ENCODE measurements at places on chromosomes 2 and 18.

- H3K36me3 ChIP-seq = no peaks in the 10 kb centered on the region
- no peaks in the 10 kb centered on the region for H3K27me3 ChIP-seq
- no peak overlapping the region for H3K4me3 ChIP-seq
- H3K4me1 ChIP-seq = no peaks in the 10 kb centered on the region
These were observed 456.7 kb upstream of the HS6ST1 start for GRCh38 chr2:128775217-128775913.

DNA sequence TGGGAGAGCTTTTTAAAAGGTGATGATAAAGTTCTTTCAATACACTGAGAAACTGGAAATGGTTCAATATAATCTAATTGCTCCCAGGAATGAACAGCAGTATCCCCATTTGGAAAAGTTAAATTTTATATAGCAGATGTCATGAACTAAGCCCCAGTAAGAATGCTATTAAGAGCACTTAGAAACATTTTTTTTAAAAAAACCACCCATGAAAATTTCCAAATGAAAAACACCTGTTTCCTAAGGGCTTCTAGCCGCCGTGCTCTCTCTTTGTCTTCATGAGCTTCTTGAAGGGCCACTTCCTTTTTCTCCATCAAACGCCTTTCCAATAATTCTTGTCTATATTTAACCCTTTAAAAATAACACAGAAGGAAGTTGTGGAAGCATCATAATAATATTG lies 77.0 kb downstream of the UPP2 start:
- no peaks in the 10 kb centered on the region for H3K4me1 ChIP-seq
- no peak for DNase-seq
- no peak overlapping the region for H3K4me3 ChIP-seq
- H3K27ac ChIP-seq = no peak overlapping the region
- no peaks in the 10 kb centered on the region for H3K36me3 ChIP-seq

GRCh38 chr2:181037922-181038321 lies 57.5 kb downstream of the UBE2E3 start:
- H3K4me1 ChIP-seq = peaks cover 33% of the 10 kb centered on the region
- peak overlapping the region; percentile 6 for H3K4me3 ChIP-seq
- peak overlapping the region; percentile 76 for H3K27ac ChIP-seq
- peaks cover 1% of the 10 kb centered on the region for H3K36me3 ChIP-seq
- DNase-seq = no peak
- no peaks in the 10 kb centered on the region for H3K27me3 ChIP-seq

- no peaks in the 10 kb centered on the region for H3K4me1 ChIP-seq
- H3K36me3 ChIP-seq = no peaks in the 10 kb centered on the region
- H3K27ac ChIP-seq = no peak overlapping the region
- H3K27me3 ChIP-seq = peaks cover 23% of the 10 kb centered on the region
- no peak overlapping the region for H3K4me3 ChIP-seq
- DNase-seq = no peak
These were observed 36.5 kb downstream of the EFR3B start for GRCh38 chr2:25078170-25079049.

GRCh38 chr18:70249118-70249517 lies 39.7 kb upstream of the SOCS6 start:
- H3K27me3 ChIP-seq = peaks cover 11% of the 10 kb centered on the region
- no peaks in the 10 kb centered on the region for H3K36me3 ChIP-seq
- DNase-seq = no peak
- no peak overlapping the region for H3K4me3 ChIP-seq

GRCh38 chr2:196967116-196967515 lies 40.6 kb upstream of the PGAP1 start:
- H3K36me3 ChIP-seq = peaks cover 5% of the 10 kb centered on the region
- no peak for DNase-seq
- H3K4me1 ChIP-seq = peaks cover 19% of the 10 kb centered on the region
- H3K27me3 ChIP-seq = no peaks in the 10 kb centered on the region
- no peak overlapping the region for H3K4me3 ChIP-seq
- no peak overlapping the region for H3K27ac ChIP-seq

All from natural killer cell treated with Interleukin-12 subunit alpha and Interleukin-12 subunit beta and Interleukin-15 and Interleukin-18, amount 100 ng/mL, for 72 hours (primary cell).